ENCODE measurements at places on chromosomes 3 and 15.

- no peak for DNase-seq
Observed at GRCh38 chr3:185685231-185686035, 99.3 kb downstream of the SENP2 start.

DNA sequence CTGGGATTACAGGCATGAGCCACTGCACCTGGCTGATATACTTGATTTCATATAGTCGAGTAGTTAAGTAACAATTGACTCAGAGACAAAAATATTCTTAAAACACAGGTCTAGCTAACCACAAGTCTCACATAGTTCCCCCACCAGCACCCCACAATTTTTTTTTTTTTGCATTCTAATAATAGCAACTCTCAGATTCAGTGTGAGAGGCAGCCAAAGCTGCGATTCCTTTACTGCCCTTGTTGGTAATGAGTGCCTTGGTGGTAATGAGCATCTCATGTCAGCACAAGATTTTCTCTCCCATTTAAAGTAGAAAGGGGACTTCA is 72.5 kb downstream of the WWTR1 start:
- DNase-seq: no peak

DNA sequence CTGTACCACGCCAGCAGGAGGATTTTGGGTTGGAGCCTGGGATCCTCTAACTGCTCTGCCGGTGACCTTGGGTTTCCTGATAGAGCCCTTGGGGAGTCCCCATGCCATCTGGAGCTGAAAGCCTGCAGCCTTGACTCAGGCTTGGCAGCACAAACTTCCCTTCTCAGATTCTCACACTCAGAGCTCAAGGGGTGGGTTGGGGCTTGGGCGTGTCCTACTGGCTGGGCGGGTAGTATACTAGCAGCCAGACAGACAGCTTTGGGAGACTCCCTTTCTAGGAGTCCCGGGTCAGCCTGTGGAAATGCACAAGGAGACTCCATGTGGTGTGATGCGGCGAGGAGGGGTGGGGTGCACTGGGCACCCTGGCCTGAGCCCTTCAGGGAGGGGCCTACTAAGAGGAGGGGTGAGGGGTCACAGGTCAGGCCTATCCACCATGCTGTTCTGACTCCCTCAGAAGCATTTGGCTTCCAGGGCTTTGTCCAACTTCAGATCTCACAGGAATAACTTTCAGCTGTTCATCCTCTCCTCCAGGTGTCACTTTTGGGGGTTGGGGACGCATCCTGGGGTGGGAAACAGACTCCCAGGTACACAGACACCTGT is 21.6 kb upstream of the PLXNA1 start:
- no peak for DNase-seq

GRCh38 chr3:177733233-177733632 is 536.0 kb upstream of the TBL1XR1 start:
- DNase-seq: no peak

DNA sequence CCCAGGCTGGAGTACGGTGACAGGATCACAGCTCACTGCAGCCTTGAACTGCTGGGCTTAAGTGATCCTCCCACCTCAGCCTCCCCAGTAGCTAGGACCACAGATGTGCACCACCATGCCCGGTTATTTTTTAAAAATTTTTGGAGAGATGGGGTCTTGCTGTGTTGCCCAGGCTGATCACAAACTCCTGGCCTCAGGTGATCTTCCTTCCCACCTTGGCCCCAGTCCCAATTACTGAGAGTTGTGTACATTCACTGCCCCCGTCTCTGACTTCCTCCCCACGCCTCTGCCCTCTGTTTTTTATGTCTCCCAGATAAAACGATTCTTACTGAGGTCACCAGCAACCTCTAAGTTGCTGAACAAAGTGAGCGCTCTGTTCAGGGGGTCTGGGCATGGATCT is 87.7 kb downstream of the LINGO1 start:
- no peak for DNase-seq

- DNase-seq: no peak
Observed at GRCh38 chr15:74156678-74157411, 16.7 kb upstream of the ISLR start.

DNA sequence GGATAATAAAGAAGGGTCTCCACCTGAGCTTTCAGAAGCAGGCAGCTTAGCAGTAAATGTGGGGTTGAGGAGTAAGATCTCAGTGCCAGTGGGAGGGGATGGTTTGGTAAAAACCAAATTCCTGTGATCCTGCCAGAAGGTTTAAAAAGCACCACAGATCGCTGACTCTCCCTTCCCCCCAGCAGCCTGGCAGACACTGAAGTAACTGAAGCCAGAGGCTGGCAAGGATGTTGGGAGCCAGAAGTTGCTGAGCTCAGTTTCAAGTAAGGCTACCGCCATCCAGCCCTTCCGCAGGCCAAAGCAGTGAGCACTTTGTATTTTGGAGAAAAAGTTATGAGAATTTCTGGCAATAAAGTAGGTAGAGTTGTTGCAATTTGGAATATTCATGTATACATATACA is 246.4 kb downstream of the ZNF621 start:
- DNase-seq: no peak

GRCh38 chr3:31227131-31227562 is 305.6 kb upstream of the STT3B start:
- DNase-seq: peak; percentile 70

GRCh38 chr3:187900993-187901755 is 155.9 kb upstream of the BCL6 start:
- no peak for DNase-seq

GRCh38 chr3:54447427-54447826 is 325.1 kb downstream of the CACNA2D3 start:
- no peak for DNase-seq

GRCh38 chr15:88012233-88012632 is 244.3 kb downstream of the NTRK3 start:
- DNase-seq: no peak

GRCh38 chr3:184741259-184741556 is 29.3 kb upstream of the MAGEF1 start:
- DNase-seq: no peak

- DNase-seq: no peak
Observed at GRCh38 chr15:68639926-68640600, 61.3 kb downstream of the CORO2B start.

GRCh38 chr3:64188810-64189560 is 36.3 kb downstream of the PRICKLE2 start:
- no peak for DNase-seq

DNA sequence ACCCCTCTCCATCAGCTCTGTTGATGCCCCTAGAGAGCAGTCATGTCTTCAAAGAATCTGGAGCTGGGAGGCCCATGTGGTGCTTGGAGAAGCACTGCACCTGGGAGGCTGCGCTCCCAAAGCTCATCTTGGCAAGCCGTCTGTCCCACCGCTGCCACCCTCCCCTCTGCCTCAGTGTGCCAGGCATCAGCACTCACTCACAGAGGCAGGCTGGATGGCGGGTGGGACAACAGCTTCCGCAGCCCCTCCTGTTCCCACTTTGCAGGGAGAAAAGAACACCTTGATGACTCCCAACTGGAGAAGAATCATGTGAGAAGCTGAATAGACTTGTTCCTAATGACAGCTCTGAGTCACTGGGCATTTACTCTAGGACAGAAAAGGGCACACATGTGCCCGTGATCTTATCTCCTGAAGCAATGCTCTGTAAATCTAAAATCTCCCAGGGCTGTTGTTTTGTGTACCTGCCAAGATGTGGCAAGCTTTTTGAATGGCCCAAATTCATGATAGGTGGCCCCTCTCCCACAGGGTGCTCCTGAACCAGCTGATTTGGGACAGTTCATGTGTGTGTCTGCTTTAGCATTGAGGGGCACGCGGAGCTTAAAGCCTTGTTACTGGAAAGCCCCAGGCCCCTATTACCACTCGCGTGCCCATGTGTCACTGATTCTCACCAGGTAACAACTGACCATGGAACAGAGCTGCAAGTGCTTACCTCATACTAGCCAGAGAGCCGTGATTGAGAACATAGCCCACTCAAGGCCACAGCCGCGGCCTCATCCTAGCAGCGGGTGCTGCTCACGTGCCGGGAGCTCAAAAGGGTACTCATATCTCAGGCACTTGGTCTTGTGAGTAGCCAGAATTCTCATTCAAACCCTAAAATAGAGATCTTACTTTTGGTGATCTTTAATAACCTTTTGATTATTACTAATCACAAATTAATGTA is 104.4 kb downstream of the DNAJB8 start:
- DNase-seq: no peak

DNA sequence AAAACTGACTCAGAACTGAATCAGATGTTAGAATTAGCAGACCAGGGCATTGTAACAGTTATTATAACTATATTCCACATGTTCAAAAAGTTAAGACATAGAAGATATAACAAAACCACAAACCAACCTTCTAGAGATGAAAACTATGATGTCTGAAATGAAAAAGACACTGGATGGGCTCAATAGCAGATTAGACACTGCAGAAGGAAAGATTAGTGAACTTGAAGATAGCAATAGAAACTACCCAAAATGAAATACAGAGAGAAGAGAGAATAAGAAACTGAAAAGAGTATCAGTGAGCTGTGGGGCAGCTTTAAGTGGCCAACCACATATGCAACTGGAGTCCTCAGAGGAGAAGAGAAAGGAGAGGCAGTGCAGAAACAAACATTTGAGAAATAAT is 132.0 kb upstream of the ATP2B2 start:
- no peak for DNase-seq

DNA sequence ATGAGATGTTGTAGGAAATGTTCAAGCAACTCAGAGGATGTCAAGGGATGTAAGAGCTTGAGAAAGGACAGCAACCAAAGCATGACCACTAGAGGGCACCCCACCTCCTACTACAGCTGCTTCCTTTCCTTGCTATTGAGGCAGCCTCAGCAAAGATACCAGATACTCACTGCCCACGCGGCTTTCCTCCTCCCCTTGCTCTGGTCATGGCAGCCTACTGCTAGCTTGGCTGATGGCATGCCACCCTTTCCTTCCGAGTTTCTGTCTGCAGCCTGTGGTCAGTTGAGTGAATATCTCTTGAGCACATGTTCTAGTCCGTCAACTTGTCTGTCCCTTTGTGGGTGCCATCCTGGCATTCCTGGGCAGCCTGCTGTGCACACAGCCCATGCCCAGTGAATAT is 4.4 kb upstream of the CXCR6 start:
- peak; percentile 75 for DNase-seq

GRCh38 chr3:114892131-114892879 is 254.8 kb downstream of the ZBTB20 start:
- DNase-seq: no peak

GRCh38 chr15:58235961-58236360 is 97.8 kb downstream of the AQP9 start:
- no peak for DNase-seq

GRCh38 chr3:20574746-20575145 is 388.7 kb upstream of the SGO1 start:
- no peak for DNase-seq

DNA sequence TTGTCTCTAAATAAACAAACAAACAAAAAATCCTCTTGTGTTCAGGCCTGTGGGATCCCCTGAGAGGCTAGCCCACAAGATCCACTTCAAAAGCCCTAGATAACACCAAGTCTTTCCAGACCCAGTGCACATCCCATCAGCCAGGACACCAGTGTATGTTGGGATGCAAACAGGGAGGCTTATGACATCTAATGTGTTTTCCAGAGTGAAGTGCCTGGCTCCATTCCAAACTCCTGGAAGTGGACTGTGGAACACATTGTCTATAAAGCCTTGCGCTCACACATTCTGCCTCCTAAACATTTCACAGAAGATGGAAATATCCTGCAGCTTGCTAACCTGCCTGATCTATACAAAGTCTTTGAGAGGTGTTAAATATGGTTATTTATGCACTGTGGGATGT is 57.0 kb downstream of the MLH1 start:
- DNase-seq: no peak

GRCh38 chr3:39849992-39850715 is 40.7 kb downstream of the MYRIP start:
- DNase-seq: no peak

- no peak for DNase-seq
Observed at GRCh38 chr3:188332085-188332484, 178.1 kb downstream of the LPP start.

GRCh38 chr15:96335411-96336024 is 5.0 kb downstream of the NR2F2 start:
- no peak for DNase-seq

GRCh38 chr15:72487070-72487797 is 13.1 kb downstream of the ARIH1 start:
- no peak for DNase-seq

GRCh38 chr3:114622001-114622400 is 328.2 kb downstream of the TIGIT start:
- no peak for DNase-seq

DNA sequence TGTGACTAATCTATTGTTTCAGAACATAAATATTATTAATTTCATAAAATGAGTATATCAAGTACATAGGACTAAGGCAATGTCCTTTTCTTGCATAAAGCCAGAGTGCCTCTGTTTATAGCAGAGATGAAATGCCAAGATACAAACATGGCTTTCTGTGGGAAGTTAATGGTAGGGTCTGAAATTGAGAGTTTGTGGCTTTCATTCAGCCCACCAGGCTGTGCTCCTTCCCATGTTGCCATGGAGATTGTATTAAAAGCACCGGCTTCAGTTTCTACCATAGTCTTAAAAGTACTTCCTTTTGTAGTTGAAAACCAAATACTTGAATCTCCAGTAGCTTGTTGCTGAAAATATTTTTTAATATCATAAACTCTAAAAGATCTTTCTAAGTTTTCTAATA is 114.0 kb downstream of the LRRC28 start:
- DNase-seq: no peak

DNA sequence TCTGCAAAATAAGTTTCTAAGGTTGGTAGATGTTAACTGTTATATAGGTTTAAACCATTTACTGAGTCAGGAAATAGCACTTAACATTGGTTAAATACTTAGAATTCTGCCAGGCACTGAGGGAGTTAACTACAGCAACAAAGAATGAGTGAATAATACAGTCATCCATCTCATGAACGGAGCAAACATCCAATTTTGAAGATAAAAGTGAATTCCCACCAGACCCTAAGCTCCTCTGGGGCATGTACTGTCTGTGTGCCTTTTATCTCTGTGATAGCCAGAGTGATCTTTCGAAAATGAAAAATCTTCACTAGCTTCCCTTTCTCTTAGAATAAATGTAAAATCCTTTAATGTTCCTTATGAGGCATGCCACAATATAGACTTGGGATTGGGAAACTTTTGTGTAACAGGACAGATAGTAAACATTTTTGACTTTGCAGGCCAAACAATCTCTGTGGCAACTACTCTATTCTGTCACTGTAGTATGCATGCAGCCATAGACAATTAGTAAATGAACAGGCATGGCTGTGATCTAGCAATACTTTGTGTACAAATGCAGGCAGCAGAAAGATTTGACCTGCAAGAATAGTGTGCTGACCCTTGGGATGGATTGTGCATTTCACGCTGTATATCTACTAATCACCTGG is 294.5 kb upstream of the LMCD1 start:
- no peak for DNase-seq
